Left colon (tissue), 2 donors: ENCODE measurements at places on chromosomes 6 and 20. TPM values are rescaled to one million over a fixed set of nuclear protein-coding genes. Genes with fewer than 3 reads are reported as not detected.

BEND3 gene
- 5.6 TPM for total RNA-seq

SMLR1 gene
- total RNA-seq: not detected

HLA-DMB gene
- 21.3 TPM for total RNA-seq

MYBL2 gene
- total RNA-seq: 11.7 TPM

PNLDC1 gene
- total RNA-seq: not detected

FNDC1 gene
- total RNA-seq: 1.5 TPM

PI3 gene
- 108 TPM for total RNA-seq

ZFP64 gene
- total RNA-seq: 16.4 TPM

RUNX2 gene
- 2.5 TPM for total RNA-seq

ZNFX1 gene
- total RNA-seq: 28.5 TPM

MAPK14 gene
- 69.8 TPM for total RNA-seq

PTK6 gene
- 117 TPM for total RNA-seq

PM20D2 gene
- 11.8 TPM for total RNA-seq

MUCL3 gene
- not detected for total RNA-seq

CAGE1 gene
- total RNA-seq: 0.08 TPM

DEFB112 gene
- not detected for total RNA-seq

DDX39B gene
- 221 TPM for total RNA-seq

HS3ST5 gene
- not detected for total RNA-seq

IFNGR1 gene
- 77.2 TPM for total RNA-seq

GINS1 gene
- total RNA-seq: 5.0 TPM

CBLN4 gene
- total RNA-seq: not detected

EPPIN gene
- total RNA-seq: not detected

BPI gene
- total RNA-seq: not detected

RPN2 gene
- total RNA-seq: 133 TPM

HLA-DOA gene
- total RNA-seq: 4.7 TPM

BNIP5 gene
- 14.4 TPM for total RNA-seq

GPRC6A gene
- total RNA-seq: not detected

RIPOR3 gene
- total RNA-seq: 3.2 TPM

ZBP1 gene
- total RNA-seq: 6.8 TPM

MRAP2 gene
- 8.5 TPM for total RNA-seq

COL21A1 gene
- 0.55 TPM for total RNA-seq

ENPP4 gene
- total RNA-seq: 26.3 TPM

TULP1 gene
- not detected for total RNA-seq

SAYSD1 gene
- total RNA-seq: 17.0 TPM

NKAIN2 gene
- 0.14 TPM for total RNA-seq

ARFGEF3 gene
- 24.8 TPM for total RNA-seq

HLA-DQB1 gene
- 39.3 TPM for total RNA-seq

DAAM2 gene
- total RNA-seq: 7.1 TPM
